NCI-H2227 treated with DMSO at 0.1 percent for 48 hours (cell line): ENCODE measurements at places on chromosomes 3 and 15.
A peak's percentile ranks its signal among the peaks of the same experiment; 100 is the strongest.

GRCh38 chr3:100361897-100362296 is 27.3 kb downstream of the NIT2 start:
- no peak for DNase-seq

DNA sequence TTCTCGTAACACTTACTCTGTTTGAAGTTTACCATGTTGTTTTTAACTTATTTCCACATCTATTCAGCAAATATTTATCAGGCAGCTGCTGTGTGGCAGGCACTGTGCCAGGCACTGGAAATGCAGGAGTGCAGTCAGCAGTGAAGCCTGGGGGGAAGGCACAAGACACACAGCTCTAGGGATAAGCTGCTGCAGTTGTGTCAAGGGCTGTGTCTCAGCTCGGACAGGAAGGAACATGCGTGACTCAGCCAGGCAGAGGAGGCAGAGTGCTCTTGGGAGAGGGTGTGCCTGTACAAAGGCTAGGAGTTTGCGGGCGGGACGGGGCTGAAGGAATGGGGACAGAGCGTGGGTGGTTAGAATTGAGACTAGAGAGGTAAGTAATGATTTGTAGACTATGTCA is 24.7 kb downstream of the LYSMD4 start:
- no peak for DNase-seq

DNA sequence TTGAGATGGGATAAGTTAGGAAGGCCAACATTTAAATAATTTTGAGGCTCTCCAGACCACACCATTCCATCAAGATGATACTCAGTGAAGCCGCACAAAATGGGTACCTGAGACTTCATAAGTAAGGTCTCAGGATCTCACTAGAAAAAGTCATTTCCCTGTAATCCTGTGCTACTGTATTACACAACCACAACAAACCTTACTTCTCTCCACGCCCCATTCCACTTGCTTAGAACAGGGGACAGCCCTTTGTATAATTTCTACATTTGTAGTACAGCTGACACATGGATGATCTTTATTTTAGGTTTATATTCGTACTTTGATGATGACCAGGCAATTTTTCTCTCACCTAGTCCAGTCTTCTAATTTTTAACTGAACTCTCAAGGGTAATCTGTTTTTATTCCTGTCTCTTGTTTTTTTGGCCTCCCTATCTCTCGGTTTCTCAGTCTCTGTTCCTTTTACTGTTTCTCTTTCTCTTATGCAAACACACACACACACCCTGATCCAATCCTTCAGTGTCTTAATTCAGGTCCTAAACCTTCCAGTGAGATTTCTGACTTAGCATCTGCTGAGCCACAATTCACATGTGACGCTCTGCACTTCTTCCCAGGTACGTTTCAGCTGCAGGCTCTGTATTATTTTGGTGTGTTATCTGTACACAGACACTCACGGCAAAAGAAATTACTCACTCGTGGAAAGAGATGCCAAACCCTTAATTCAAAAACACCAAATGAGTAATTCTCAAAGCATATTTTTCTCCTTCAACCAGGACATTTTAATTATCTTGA is 223.2 kb upstream of the THBS1 start:
- DNase-seq = no peak

DNA sequence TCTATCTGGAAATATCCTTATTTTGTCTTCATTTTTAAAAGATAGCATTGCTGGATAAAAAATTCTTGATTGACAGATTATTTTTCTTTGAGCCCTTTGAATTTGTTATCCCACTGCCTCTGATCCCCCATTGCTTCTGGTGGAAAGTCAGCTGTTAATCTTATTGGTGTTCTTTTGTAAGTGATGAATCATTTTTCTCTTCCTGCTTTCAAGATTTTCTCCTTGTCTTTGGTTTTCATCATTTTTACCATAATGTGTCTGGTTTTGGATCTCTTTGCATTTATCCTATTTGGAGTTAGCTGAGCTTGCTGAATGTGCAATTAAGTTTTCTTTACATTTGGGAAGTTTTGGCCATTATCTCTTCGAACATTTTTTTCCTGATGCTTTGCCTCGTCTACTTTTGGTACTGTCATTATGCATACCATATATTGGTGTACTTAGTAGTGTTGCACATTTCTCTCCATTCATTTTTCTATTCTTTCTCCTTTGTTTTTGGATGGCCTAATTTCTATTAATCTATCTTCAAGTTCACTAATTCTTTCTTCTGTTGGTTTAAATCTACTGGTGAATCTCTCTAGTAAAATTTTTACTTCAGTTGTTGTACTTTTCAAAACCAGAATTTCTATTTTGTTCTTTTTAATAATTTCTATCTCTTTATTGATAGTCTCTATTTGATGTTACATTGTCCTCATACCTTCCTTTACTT is 440.0 kb upstream of the PROK2 start:
- no peak for DNase-seq

DNA sequence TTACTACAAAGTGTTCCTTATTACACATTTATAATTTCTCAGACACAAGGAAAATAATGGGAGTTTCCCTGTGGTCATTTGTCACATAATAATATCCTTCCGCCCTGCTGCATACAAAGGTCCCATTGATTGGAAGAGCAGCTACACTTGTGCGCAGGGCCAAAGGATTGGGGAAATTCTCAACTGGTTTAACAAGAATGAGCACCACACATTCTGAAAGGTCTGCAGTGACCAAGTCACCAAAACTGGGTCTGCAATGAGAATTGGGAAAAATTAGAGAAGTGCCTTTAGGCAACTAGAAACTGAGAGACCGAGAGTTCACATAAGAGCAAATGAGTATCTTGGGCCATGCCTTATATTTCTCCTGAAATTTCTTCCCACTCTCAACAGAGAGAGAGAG is 98.2 kb upstream of the NR2F2 start:
- DNase-seq = no peak

- no peak for DNase-seq
Measured at GRCh38 chr3:140378571-140379340, 299.1 kb upstream of the TRIM42 start.

- DNase-seq = no peak
Measured at GRCh38 chr3:153502682-153503081, 340.7 kb downstream of the RAP2B start.

GRCh38 chr15:49989498-49989897 is 129.5 kb downstream of the ATP8B4 start:
- DNase-seq = no peak

DNA sequence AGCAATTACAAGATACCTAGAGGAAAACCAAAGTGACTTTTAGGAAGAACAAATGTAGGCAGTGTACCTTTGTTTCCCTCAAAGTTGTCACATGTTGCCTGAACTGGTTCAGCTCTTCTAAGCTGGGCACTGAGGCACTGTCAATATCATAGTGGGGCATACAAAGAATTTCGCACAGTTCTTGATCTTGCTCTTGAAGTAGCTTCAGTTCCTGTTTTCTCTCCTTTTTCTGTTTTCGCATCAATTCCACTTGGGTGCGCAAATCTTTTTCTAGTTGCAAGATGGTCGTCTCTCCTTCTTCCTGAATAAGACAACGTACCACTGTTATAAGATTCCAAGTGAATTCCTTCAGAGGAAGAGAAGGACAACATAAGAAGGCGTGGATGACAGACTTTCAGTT is 12.7 kb downstream of the PRC1 start:
- DNase-seq = no peak

- no peak for DNase-seq
Measured at GRCh38 chr3:45783667-45784066, 12.7 kb downstream of the SLC6A20 start.

- DNase-seq = peak; percentile 27
Measured at GRCh38 chr3:38101811-38102443, 35.0 kb downstream of the ACAA1 start.

GRCh38 chr15:83378921-83379578 is 68.1 kb upstream of the SH3GL3 start:
- no peak for DNase-seq

- no peak for DNase-seq
Measured at GRCh38 chr3:158134363-158134762, 24.5 kb downstream of the RSRC1 start.

GRCh38 chr3:190738636-190739155 is 123.8 kb downstream of the GMNC start:
- DNase-seq = no peak

DNA sequence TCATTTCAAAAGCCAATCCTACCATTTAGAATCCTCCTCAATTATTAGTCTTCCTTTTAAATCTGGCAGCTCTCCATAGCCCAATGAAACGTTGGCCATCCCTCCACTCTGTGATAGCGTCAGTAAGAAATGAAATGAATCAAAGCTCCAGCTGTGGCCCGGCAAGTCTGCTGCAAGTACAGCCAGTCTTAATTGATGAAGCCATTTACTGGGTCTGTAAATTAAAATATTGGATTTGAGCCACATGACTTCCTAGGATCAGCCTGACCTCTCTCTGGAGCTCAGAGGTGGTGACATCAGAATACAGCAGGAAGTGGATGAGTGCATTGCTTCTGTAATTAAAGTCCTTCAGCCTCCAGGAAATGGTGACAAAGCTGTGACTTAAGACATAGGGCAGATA is 347.0 kb upstream of the LMCD1 start:
- DNase-seq = no peak

- no peak for DNase-seq
Measured at GRCh38 chr15:27464941-27465612, 494.1 kb downstream of the GABRG3 start.
